ENCODE measurements at places on chromosomes 11 and 22.

GRCh38 chr22:45548991-45549761, 46.5 kb downstream of the FBLN1 start:
- DNase-seq: peak; percentile 29

DNA sequence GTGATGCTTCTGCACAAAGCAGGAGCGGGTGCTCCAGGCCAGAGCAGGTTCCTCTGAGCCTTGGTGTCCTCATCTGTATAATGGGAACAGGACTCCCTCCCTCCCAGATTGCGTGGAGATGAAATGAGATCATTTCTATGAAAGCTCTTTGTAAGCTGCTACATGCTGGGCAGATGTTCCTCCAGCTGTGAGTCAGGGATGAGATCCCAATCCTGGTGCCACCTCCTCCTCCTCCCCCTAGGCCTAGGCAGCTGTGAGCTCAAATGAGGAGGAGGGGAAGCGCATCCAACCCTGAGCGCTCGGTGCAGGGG, 7.0 kb upstream of the CABP2 start:
- no peak for DNase-seq

- no peak for DNase-seq
Measured at GRCh38 chr11:134737563-134738510, 325.8 kb upstream of the B3GAT1 start.

DNA sequence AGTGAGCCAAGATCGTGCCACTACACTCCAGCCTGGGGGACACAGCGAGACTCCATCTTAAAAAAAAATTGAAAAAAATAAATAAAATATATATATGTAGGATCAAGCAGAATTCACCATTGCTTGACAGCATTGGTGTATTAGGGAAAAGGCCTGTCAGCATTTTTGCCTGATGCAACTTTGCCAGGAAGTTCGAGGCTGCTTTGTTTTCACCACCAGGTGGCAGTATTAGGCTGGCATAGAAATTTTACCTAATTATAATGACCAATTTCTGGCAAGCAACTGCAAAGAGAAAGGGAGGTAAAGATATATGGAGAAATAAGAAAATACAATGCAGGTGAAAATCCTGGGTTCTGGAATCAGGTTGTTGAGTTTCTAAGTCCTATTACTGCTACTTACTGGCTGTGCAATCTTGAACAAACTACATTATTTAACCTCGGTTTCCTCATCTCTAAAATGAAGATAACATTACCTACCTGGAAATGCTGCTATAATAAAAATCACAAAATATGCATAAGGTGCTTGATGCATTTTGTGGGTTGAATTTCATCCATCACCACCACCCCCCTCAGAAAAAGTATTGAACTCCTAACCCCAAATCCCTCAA, 24.7 kb downstream of the LAYN start:
- peak; percentile 65 for DNase-seq

DNA sequence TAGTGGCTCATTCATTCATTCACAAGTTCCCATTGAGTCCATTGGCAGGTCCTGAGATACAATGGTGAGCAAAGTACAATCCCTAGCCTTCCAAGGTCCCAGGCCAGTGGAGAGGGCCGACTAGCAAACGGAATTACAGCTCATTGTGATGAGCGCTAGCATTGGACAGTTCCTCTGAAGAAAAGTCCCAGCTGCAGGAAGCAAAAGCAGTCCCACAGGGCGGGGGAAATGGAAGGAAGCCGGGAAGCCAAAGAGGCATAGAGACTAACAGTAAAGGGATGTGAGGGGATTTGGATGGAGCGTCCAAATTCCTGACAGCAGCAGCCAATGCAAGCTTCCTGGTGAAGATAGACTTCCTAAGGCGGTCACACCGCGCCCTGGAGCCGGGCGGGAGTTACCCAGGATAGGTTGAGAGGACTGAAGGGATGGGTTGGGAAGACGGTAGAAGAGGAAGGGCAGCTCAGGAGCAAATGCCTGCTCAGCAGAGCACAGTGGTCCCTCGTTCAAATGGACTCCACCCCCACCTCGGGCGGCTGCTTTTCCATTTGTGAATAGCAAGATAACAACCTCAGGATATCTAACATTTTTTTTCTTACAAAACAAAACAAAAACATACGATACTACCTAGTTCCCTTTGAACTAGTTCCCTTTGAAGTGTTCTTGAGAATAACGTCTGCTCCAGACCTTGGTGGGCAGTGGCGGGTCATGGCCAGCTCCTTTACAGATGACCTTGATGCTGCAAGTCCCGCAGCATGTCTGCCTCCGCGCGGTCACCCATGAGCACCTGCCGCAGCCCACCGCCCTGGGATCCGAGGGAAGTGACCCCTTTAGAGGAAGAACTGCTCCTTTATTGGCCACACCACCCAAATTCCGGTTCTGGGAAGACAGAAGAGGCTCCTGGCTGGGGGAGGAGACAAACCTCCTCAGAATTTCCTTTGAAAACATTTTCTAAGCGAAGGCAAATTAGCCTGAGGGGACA, 132.9 kb downstream of the RASSF10 start:
- DNase-seq: no peak

GRCh38 chr11:96051820-96052219, 127.9 kb upstream of the MTMR2 start:
- DNase-seq: no peak

GRCh38 chr11:26622181-26622580, 50.1 kb upstream of the MUC15 start:
- DNase-seq: no peak

GRCh38 chr22:34306361-34306760, 386.1 kb upstream of the LARGE1 start:
- DNase-seq: no peak

DNA sequence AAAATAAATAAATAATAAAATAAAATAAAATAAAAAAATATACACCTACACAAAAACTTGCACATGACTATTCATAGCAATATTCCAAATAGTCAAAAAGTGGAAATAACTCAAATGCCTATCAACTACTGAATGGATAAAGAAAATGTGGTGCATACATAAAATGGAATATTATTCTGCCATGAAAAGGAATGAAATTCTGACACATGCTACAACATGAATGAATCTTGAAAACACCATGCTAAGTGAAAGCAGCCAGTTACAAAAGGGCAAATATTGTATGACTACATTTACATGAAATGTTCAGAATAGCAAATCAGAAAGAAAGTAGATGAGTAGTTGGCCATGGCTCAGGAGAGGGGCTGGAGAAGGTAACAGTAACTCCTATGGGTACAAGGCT, 46.3 kb downstream of the MICAL3 start:
- DNase-seq: no peak

GRCh38 chr22:23815541-23816155, 23.2 kb downstream of the DERL3 start:
- DNase-seq: no peak

DNA sequence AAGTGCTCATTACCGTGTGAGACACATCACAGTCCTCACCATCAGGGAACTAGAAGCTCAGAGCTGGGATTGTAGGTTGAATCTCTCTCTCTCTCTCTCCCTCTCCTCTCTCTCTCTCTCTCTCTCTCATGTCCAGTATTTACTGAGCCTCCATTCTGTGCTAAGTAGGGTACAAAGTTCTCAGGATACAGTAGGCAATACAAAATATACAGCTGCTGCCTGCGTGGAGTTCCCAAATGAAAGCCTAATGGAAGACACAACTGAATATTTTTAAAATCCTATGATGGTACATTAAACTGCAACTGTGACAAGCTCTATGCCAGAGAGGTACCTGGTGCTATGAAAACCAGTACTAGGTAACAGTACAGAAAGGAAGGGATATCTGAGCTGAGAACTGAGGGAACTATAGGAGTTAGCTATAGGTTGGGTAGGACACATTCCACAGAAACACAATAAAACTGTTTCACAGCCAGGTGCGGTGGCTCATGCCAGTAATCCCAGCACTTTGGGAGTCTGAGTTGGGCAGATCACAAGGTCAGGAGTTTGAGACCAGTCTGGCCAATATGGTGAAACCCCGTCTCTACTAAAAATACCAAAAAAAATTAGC, 9.6 kb upstream of the PRG2 start:
- no peak for DNase-seq

- DNase-seq: no peak
Measured at GRCh38 chr11:125382314-125382791, 113.7 kb downstream of the FEZ1 start.

- DNase-seq: peak; percentile 65
Measured at GRCh38 chr22:37848587-37849088, 581 bp upstream of the EIF3L start.

GRCh38 chr11:11334607-11335006, 18.4 kb downstream of the CSNK2A3 start:
- DNase-seq: no peak

GRCh38 chr22:30649430-30650007, 13.9 kb downstream of the SLC35E4 start:
- peak; percentile 77 for DNase-seq

DNA sequence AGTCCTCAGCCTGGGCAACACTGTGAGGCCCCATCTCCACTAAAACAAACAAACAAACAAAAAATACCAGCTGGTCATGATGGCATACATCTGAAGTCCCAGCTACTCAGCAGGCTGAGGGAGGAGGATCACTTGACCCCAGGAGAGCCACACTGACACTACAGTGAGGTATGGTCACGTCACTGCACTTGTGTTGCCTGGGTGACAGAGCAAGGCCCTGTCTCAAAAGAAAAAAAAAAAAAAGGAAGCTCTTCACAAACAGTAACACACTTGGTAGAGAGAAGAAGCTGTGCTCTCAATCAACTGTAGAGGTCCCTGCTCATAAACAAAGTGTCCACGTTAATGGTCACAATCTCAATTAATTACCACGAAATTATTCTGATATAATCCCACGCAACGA, 401.6 kb upstream of the CCDC90B start:
- DNase-seq: no peak

DNA sequence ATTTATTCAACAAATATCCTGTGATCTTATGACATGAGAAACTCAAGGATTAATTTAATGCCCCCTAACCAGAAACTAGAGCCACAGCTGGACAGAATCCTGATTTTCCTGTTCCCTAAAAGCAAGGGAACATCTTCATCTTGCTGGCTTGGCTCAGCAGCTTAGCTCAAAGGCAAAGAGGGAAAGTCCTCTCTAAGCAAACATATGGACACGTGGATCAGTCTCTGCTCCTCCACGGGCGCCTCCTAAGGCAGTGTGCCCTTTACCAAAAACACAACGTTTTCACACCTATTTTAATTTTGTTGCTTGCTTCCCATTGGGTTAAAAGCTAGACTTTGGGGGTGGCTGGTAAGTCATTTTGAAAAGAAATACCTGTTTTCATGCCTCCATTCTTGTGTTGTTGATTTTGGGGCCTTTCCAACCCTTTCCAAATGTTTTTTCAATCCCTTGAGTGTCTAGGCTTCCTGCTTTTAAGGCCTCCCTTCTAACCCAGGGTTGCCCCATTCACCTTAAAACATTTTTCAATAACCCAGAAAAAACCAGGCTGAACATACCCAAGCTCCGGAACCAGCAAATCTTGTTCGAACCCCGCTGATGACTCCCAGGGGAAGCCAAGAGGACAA, 15.5 kb downstream of the SLC1A2 start:
- DNase-seq: no peak

- no peak for DNase-seq
Measured at GRCh38 chr22:25495285-25495684, 69.2 kb upstream of the GRK3 start.

GRCh38 chr11:3736816-3737215, 60.5 kb downstream of the NUP98 start:
- DNase-seq: no peak

DNA sequence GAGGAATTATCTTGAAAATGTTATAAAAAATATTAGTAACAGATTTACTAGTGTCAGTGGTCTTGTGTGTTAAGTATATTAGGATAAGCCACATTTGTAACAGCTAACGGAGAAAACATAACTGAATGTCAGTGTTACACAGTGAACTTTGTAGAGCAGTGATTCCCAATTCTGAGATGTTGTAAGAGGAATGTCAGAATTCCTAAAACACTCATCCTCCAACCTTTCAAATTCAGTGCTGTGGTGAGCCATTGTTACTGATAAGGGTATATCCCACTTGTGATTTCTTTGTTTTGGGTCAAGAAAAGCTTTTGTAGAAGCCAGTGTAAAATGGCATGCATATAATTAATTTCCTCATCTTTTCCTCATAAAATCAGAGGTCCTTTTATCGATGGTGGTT, 61.9 kb downstream of the ARHGEF12 start:
- DNase-seq: no peak

- DNase-seq: no peak
Measured at GRCh38 chr11:15692739-15693138, 578.0 kb downstream of the INSC start.

DNA sequence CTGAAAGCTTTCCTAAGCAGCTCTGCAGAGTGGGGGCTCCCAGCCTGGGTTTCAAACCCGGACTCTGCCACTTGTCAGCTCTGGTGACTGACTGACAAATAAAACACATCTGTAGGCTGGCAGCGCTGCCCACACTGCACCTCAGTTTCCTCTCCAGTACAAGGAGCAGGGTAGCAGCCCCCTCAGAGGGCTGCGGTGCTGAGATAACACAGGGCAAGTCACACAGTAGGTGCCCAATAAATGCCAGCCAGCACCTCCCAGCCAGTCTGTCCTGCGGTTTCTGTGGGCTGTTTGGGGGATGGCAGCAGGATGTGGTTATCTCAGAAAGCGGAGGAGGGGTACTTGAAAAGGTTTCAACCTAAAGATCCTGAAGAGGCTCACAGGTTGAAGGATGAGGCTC, 1.5 kb downstream of the SYT12 start:
- no peak for DNase-seq

DNA sequence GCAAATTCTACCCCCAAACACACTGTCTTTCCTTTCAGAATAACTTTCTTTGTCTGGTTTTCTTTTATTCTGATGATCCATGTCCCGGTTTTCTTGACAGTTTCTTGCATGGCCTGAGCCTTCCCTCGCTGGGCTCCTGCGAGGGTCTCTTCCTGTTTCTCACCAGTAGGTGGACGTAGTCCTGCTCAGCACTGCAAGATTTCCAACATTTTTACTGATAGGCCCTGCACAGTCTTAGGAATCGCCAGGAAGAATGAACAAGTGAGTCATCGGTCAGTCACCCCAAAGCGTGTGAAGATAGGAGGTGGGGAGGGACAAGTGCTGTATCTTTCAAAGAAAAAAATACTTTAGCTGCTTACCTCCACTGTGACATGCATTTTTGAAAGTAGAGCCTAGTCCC, 16.9 kb upstream of the KIRREL3 start:
- DNase-seq: no peak

GRCh38 chr22:30821863-30822215, 127.2 kb downstream of the OSBP2 start:
- no peak for DNase-seq

DNA sequence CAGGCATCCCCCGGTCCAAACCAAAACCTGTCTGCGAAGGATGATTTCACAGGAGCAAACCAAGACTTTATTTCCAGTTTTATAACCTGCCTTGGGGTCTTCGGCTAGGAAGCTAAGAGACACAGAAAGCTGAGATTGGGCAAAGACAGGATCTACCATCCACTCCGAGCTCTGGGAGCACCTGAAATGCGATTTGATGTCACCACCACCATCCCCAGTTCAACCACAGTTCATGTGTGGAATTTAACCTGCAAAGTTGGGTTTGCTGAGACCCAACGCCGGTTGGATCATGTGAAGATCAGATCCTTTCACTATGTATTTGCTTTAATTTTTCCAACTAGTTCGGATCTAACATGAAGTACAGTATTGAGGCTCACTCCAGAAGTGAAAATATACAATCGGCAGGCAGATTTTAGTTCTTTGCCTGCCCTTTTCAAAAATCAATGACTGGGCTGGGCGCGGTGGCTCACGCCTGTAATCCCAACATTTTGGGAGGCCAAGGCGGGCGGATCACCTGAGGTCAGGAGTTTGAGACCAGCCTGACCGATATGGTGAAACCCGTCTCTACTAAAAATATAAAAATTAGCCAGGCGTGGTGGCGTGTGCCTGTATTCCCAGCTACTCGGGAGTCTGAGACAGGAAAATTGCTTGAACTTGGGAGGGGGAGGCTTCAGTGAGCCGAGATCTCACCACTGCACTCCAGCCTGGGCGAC, 1.4 kb upstream of the C11orf24 start:
- no peak for DNase-seq

Measured in erythroblast (primary cell).